ENCODE measurements at places on chromosomes 11 and 22.

DNA sequence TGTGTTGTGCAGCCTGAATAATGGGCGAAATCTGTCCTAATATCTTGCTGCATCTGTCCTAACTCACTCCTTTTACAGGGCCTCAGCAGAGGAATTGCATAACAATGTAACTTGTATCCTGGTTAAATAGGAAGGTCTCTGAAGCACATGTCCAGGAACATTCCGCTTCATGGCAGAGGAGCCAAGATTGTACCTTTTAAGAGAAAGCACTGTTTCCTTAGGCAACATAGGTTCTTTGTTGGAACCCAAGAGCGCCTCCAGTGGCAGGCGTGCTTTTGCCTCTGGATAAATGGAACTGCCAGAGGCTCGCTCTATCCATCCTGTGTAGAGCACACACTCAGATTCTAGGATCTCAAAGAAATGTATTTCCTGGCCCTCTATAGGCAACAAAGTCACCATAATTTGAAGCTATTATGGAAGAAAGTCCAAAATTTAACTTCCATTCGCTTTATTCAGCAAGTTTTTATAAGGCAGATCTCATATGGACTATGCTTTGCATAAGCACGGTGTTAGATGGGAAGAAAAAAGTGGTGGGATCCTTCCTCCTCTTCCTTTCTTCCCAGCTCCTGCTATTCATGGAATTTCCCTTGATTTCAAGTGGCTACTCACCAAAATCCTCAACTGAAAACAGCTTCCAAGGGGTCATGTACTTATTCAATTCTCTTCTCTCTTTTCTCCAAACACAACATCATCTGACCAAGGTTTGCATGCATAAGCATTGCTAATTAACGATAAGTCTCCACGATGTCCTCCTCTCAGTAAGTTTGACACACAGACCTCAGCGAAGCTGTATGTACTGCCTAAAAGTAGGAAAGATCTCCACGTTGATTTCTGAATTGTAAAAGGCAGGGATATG, at the start of gene BLID:
BLID (minus strand) TSS at position 692 of the 856 bp plus-strand sequence; CDS start at position 399, 293 bp downstream.
- no peak for DNase-seq

GRCh38 chr11:74035264-74035663, 26.4 kb upstream of the UCP3 start:
- DNase-seq, result no peak

GRCh38 chr11:77276271-77276670, 25.2 kb downstream of the GDPD4 start:
- no peak for DNase-seq

DNA sequence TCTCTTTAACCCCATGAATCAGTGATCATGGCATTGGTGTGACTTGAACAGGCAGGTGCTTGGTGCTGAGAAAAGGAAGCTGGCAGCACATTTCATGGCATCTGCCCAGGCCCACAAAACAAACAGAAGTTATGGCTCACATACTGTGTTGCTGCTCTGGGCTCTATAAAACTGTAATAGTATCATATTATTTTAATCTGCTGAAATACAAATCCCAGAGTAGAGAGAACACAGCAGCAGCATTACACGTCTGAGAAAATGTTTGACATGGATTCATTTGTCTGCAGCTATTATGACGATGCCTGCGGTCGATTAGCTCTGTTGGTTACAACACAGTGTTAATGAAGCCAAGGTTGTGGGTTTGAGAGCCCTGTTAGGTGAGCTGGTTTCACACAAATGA, 80.8 kb downstream of the ALX4 start:
- DNase-seq, result no peak

- no peak for DNase-seq
These were observed 28.6 kb downstream of the ATG16L2 start for GRCh38 chr11:72842653-72843330.

DNA sequence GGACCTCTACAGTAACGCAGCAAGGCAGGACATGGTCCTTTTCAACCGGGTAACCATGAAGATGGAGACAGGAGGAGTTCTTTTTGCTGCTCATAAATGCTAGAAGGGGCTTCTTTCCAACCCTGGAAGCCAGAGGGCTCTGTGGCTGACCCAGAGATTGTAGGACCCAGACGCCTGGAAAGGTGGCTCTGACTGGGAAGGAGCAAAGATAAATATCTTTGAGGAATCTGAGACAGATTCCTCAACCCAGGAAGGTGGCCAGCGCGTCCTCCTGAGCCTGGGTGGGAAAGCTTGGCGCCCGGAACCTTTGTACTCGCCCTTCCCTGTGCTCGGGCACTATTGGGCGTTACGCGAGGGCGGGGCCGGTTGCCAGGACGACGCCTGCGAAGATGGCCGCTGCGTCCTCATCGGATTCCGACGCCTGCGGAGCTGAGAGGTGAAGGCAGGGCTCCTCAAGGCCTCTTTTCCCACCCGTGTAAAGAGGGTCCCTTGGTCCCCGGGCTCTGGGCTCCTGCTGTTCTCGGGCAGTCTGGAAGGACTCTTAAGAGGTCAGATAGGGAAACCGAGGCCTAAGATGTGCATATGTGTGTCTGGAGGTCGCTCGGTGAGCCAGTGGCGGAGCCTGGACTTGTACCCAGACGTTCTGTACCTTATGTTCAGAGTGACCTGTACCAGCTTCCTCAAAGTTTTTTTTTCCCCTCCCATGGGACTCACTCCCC, at the start of gene BBS1:
BBS1 (plus strand) TSS at position 365 of the 719 bp plus-strand sequence; CDS start at position 390, 25 bp downstream.
- peak; percentile 87 for DNase-seq

DNA sequence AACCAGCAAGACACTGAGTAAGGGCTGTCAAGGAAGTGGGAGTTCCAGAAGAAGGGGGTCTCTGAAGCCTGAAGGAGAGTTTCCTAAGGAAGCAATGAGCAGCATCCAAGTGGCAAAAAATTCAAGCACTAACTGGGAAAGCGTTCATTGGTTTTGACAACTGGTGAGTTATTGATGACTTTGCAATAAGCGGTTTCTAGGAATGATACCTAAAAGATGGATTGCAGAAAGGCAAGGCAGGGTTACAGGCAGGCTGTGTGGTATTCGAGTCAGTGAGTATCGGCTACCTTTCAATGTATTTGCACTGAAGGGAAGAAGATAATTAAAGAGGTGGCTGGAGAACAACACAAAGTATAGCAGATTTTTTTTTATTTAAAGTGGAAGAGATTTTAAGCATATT, 59.3 kb upstream of the NCAM1 start:
- no peak for DNase-seq

GRCh38 chr22:44385296-44385610, 72.5 kb upstream of the SHISAL1 start:
- DNase-seq, result no peak

DNA sequence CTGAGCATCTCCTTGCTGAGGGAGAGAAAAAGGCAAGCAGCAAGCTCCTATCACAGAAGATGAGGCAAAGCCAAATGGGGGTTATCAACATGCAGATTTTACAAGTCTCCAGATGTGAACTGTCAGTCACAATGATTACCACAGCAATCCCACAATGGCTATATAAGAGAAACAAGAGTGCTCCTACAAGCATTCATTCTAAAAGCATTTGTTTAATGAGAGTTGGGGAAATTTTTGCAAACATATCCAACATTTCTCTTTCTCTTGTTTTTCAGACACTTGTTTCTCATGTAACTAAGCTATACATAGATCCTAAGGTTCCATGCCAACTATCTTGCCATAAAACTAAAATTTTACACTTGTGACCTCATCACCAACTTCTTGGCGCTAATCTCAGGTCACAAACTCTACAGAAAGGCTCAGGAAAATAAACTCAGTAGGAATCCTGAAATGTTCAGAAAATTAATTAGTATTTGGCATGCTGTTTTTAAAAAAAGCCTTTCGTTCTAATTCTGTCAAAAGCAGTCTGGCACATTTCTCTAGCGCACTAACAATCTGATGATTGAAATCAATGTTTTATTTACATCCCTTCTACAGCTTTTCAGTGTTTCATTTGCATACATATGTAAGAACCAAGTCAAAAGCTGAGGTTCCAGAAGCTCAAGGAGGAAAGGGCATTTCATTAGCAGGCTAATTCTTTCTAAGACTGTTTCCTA, 199.5 kb downstream of the TTC28 start:
- no peak for DNase-seq

GRCh38 chr11:40544162-40544561, 915.3 kb downstream of the LRRC4C start:
- DNase-seq, result no peak

- no peak for DNase-seq
These were observed 7.7 kb upstream of the UBASH3B start for GRCh38 chr11:122647736-122648275.

DNA sequence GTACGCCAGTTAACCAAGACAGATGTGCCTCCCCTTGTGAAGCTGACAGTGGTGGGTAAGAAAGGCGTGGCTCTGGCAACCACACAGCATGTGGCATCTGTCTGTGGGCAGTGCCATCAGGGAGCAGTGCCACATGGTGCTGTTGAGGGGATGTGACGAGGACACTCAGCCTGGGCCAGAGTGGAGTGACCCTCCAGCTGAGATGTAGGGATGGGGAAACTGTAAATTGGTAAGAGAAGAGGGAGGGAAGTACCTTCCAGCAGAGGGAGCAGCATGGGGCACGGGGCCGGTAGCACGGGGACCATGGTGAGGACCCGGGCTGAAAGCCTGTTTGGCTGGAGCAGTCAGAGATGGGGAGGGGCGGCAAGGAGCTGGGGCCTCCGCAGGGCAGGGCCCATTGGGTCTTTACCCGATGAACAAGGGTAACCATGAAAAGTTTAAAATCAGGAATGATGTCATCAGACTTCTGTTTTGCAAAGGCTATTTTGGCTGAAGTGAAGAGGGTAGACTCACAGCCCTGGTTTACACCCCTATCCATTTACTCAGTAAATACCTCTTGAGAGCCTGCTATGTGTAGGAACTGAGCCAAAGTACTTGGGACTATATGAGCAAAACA, 10.4 kb downstream of the TMPRSS6 start:
- no peak for DNase-seq

DNA sequence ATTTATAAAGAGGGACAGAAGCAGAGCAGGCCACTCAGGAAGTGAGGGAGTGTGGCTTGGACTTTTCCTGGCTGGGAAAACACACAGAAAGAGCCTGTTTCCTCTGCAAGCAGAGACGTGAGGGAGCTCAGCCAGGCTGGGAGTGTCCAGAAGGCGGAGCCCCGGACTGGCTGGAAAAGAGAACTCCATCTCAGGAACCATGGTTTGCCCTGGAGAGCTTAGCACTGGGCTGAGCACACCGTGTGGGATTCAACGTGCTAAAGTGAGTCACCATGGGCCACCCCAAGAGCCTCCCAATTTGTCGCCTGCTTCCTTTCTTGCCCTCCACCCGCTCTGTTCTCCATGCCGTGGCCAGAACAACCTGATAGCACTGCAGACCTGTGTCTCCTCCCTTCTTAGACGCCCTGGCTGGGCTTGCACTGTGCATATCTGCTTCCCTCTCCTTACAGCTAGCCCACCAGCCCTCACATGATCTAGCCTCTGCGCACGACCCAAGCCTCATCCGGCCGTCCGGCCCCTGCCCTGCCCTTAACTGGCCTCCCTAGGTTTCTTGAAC, 51.8 kb downstream of the GALNT18 start:
- DNase-seq, result no peak

DNA sequence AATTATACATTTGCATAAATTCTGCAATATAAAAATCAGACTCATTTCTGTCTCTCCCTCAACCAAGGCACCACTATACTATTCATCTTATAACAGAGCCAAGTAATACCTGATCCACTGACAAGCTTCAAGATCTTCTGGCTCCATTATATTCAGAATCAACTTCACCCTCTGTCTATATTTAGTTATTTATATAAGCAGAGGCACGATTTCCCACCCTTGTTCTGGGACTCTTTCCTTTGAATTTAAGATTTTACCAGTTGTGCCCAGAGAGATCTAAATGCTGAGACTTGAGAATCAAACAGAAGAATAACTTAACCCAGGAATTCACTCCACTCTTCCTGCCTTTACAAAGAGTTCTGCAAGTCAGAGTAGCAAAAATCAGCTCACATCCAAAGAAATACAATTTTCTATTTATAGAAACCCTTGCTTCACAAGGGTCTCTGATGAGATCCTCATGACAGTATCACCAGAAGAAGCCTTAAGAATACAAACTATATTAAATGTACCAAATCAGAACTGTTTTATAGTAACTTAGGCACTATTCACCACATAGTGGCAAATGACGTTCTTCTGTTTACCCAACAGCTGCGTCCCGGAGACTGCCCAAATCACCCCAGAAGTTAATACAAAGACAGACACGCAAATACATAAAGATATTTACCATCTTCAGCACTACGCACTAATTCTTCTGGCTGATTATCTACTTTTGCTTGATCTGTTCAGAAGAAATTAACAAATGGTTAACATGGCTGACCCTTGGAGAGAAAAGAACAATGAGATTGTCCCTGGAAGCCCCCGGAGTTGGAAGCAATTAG, 32.3 kb upstream of the CCDC89 start:
- DNase-seq, result no peak

DNA sequence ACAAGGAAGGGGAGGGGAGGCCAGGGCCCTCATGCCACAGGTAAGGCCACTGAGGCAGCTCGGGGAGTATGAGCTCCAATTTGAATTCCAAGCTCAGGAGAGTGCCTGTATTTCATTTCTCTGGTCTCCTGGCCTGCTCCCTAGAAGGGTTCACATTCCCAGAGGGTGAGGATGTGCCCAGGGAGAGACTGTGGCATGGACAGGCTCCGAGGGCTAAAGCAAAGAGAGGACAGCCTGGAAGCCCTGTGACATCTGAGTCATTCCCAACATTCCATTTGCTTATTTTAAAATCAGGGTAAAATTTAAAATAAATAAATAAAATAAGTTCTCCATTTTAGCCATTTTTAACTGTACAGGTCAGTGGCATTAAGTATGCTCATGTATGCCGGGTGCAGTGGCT, 18.6 kb upstream of the FOLR1 start:
- DNase-seq, result no peak

GRCh38 chr11:35962369-35963138, 18.7 kb downstream of the LDLRAD3 start:
- DNase-seq, result no peak

DNA sequence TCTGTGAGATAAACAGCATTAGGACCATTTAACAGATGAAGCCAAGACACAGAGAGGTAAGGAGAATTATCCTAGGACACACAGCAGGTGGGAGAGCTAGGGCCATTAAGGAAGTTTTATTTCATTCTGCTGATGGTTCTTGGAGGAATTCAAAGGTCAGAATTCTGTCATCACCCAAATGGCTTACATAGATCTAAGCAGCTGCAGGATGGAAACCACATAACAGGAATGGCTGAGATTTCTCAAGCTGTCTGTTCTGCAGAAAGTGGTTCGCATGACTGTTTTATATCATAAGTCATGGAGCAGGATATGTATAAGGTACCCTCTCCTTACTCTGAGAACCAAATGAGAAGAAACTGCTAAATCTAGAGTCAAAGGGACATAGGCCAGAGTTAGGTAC, 163.2 kb upstream of the NARS2 start:
- DNase-seq, result no peak

- no peak for DNase-seq
These were observed at the start of gene NR1H3 for GRCh38 chr11:47257517-47258316. TSS of gene NR1H3 (plus strand) at chr11:47257996. CDS start at chr11:47259217, 1,221 bp downstream.

GRCh38 chr11:80048513-80048912, 607.7 kb upstream of the TENM4 start:
- DNase-seq, result no peak

- no peak for DNase-seq
These were observed 48.4 kb downstream of the PDE2A start for GRCh38 chr11:72625691-72626413.

DNA sequence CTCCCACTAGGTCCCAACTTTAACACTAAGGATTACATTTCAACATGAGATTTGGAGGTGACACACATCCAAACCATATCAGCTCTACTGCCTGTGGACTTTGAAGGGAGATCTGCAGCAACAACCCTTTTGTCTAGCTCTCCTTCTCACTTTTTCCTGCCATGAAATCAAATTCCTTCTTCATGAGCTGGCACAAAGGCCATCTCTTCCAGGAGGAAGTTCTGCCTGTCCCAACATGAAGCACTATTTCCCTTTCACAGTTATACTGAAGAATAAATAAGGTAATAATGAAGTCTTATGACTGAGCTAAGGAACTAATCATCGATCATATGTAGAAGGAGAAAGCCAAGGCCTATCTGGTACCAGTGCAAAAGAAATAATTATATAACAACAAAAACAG, 253.5 kb upstream of the TENM4 start:
- no peak for DNase-seq

All from type B pancreatic cell (in vitro differentiated cells).